AG08395 (cell line): ENCODE measurements at places on chromosomes 13 and 19.

DNA sequence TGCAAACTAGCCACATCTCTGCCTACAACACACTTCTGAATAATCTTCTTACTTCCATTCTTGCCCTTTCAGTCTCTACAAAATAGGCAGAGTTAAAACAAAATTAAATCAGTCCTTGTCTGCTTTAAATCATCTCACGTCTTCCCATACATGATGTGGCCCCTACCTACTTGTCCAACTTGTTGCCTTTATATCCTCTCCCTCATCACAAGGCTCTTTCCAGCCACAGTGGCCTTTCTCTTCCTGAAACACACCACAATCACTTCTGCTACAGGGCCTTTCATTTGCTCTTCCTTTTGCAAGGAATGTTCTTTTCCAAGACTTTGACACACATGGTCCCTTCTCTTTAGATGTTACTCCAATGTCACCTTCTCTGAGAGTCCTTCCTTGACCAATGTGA is 1.7 kb downstream of the RBM26 start:
- DNase-seq, result no peak

DNA sequence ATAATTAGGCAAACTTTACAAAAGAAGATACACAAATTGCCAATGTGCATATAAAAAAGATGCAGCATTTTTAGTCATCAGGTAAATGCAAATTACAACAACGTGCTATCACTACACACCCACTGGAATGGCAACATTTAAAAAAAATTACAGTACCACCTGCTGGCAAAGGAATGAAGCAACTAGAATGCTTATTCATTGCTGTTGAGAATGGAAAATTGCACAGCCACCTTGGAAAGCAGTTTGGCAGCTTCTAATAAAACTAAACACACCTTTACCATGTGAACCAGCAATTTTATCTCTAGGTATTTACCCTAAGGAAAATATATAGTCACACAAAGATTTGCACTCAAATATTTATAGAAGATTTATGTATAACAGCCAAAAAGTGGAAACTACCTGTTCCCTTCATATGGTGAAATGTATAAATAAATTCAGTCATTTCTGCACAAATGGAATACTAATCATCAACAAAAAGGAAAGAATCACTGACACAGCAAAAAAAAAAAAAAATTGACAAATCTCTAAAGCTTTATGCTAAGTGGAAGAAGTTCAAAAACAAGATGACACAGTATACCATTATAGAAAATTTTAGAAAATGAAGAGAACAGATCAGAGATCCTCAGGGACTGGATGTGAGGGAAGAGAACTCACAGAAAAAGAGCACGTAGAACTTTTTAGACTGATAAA is 30.3 kb downstream of the OXGR1 start:
- no peak for DNase-seq

DNA sequence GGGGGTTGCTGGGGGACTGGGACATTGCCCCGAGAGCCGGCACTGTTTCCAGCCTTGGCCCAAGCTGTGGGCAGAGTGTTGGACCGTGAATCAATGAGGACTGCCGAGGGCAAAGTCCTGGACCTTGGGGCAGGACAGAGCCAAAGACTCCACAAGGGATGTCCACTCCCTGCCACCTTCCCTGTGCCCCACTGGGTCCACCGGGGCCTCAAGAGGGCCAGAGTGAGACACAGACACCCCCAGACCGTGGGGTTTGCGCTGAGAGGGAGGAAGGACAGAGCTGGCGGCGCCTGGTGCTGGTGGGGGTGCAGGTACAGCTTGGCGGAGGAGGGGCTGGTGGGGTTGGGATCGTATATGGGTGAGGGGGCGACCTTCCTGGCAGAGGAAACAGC is 11.8 kb downstream of the MAST3 start:
- DNase-seq, result no peak

GRCh38 chr13:66415444-66415843 is 814.7 kb downstream of the PCDH9 start:
- no peak for DNase-seq

GRCh38 chr19:13841962-13842290 is 35.0 kb upstream of the NANOS3 start:
- DNase-seq, result peak; percentile 5

DNA sequence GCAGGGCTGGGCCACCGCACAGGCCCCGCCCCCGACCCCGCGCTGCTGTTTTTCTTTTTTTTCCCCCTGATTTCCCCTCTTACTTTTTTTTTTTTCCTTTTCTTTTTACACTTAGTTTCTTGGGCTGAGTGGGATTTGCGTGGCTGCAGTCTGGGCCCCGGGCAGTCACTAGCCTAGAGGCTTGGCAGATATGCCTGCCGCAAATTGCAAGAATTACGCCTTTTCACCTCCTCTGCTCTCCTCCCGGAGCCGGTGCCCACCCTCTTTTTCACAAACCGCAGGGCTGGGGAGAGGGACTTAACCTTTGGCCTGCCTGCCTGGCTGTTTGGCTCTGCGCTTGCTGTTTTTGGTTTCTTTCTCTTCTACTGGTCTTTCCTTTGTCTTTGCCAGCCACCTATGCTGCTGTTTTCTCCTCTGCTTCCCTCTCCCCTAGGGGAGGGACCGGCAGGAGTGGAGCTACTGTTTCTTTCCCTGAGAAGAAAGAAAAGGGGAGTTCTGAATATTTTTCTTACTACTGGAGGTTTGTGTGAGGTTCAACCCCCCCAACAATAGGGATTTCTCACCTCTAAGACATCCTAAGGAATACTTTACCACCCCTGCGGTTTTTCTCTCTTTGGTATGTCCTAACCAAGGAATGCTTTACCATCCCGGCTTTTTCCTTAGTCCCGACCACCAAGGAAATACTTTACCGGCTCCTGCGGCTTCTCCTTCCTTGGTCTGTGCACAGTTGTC is 11.0 kb downstream of the ZNF552 start:
- peak; percentile 71 for DNase-seq

DNA sequence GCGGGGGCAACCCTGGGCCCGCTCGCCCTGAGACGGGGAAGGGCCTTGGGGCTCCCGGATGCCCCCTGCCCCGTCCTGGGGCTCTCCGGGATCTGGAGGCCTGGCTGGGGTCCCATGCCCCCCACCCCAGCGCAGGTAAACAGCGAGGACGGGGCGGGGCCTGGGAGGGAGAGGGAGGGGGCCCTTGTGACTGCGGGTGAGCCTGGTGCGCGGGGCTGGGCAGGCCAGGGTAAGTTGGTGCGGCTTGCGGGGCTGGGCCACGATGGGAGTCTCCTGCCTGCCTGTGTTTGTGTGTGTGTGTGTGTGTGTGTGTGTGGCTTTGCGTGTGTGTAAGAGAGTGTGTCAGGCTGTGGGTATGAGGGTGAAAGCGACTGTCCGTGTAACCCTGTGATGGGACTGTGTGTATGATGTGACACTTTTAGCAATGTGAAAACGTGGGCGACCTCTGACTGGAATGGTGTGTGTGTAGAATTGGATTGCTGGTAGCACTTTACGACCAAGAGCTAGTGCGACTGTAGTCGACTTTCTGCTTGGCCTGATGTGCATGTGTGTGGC is 426 bp downstream of the KLC3 start:
- no peak for DNase-seq

DNA sequence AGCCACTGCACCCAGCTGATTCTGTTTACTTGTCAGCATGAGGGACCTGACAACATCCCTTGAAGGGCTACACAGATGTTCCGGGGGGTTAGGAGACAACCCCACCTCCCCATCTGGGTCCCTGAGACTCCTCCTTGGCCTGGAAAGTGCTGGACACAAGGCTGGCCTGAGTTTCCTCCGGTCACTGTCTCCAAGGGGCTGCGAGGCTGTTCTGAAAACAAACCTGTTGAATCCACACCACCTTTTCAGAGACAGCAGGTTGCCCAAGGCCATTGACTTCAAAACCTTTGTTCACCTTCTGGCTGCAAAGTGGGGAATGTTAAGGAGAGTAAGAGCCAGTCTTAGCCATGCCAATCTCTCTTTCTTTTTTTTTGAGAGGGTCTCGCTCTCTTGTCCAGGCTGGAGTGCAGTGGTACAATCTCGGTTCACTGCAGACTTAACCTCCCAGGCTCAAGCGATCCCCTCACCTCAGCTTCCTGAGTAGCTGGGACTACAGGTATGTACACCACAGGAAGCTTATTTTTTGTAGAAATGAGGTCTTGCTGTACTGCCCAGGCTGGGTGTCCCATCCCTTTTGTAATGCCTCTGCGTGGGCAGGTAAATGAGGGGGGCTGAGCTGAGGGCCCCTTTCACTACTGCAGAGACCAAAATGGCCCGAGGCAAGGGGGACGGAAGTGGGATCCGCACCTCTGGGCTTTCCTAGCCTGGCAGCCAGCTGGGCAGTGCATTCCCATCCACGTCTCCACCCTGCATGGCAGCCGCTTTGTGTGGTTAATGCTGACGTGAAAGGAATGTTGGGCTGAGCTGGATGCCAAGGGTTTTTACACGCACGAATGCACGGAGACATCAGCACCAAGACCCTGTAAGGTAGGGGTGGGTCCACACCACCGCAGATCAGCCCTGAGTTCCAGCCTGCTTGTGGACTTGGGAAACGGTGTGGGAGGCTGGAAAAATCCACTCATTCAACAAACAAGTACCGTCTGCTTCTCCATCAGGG is 1.9 kb upstream of the ZNF628 start:
- DNase-seq, result no peak

DNA sequence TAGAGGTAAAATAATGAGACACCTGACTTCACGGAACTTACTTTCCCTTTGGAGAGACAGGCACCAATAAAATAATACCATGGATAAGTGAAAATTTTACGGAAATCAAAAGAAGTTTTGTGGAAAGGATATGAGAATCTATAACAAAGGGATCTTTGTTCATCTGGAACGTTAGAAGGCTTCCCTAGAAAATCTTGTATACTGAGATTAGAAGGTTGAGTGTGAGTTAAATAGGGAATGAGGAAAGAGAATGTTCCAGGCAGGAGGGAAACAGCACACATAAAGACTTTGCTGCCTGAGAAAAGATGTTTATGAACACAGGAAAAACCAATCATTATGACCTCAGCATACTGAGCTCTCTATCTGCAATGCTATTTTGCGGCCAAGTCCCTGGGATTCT is 19.6 kb upstream of the RAP2A start:
- no peak for DNase-seq

DNA sequence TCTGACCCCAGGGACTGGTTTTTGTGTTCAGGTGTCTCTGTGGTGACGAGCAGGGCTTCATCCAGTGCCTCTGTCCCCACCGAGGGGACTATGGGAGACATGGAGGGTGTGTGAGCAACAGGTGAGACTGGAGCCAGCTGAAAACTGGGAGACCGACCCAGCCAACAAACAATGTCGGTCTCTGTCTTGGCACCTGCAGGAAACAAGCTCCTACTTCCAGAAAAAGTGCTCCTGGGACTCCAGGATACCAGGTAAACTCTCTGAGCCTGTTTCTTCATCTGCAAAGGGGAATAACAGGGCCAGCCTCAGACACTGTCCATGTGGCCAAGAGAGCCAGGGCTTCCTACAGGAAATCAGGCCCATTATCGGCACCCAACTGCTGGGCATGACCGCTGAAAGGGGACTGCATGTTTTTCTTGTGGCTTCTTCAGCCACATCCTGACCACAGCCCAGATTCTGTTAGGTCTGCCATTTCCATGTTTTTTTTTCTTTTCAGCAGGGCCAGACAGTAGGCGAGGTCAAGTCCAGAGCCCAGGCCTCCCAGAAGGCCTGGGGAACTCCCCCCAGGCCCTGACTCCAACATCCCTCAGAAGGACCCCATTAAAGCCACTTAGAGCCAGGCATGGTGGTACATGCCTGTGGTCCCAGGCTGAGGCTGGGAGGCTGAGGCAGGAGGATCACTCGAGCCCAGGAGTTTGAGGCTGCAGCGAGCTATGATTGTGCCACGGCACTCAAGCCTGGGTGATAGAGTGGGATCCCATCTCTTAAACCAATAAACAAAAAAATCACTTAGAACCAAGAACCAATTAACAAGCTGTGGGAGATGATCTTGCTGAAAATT is 836 bp upstream of the BST2 start:
- DNase-seq, result no peak
